Thyroid gland (tissue), 4 donors: ENCODE measurements at places on chromosomes 1 and 21. TPM values are rescaled to one million over a fixed set of nuclear protein-coding genes. Genes with fewer than 3 reads are reported as not detected.

The KIF26B gene
- 6.0 TPM for total RNA-seq

The NBPF19 gene
- total RNA-seq: 18.3 TPM

The RAB3B gene
- total RNA-seq: not detected

The KCNT2 gene
- 3.7 TPM for total RNA-seq

The C1QA gene
- 120 TPM for total RNA-seq

The PLA2G2A gene
- 212 TPM for total RNA-seq

The YBX1 gene
- 678 TPM for total RNA-seq

The TLCD4 gene
- total RNA-seq: 21.6 TPM

The DCLRE1B gene
- total RNA-seq: 3.8 TPM

The FMO3 gene
- 9.1 TPM for total RNA-seq

DNA sequence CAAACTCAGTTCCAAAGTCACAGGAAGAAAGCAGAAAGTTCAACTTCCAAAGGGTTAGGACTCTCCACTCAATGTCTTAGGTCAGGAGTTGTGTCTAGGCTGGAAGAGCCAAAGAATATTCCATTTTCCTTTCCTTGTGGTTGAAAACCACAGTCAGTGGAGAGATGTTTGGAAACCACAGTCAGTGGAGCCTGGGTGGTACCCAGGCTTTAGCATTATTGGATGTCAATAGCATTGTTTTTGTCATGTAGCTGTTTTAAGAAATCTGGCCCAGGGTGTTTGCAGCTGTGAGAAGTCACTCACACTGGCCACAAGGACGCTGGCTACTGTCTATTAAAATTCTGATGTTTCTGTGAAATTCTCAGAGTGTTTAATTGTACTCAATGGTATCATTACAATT, 11.7 kb downstream of the ATF3 start:
- H3K36me3 ChIP-seq: peaks cover 38% of the 10 kb centered on the region
- no peak overlapping the region for H3K27ac ChIP-seq
- H3K27me3 ChIP-seq: no peaks in the 10 kb centered on the region
- H3K4me1 ChIP-seq: no peaks in the 10 kb centered on the region
- no peak overlapping the region for H3K4me3 ChIP-seq

DNA sequence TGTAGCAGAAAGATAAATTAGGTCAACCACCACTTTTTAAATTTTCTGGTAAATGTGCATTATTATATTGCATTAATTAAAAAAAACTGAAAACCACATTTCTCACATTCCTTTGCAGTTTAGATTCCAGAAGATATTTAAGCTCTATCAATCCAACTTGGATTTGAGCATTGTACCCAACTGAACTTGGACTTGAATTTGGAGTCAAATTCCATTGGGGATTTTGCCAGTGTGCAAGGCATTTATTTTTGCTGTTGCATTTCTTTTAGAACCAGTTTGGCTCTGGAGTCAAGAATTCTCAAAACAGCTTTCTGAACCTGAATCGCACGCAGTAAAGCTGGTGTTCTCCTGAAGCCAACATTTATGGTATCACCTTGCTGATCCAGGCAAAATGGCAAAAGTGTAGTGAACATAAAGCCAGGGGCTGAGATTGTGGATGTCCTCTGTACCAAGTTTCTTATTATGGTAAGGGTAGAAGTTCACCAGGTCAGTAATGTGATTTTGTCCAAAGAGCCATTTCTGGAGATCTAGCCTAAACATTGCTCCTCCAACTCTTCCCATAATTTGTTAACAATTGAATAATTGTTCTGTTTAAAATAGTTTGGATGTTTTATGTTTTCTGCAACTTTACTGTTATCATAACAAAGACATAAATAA, 890.9 kb downstream of the LRRIQ3 start:
- no peaks in the 10 kb centered on the region for H3K27me3 ChIP-seq
- DNase-seq: no peak
- no peaks in the 10 kb centered on the region for H3K36me3 ChIP-seq
- H3K27ac ChIP-seq: no peak overlapping the region

DNA sequence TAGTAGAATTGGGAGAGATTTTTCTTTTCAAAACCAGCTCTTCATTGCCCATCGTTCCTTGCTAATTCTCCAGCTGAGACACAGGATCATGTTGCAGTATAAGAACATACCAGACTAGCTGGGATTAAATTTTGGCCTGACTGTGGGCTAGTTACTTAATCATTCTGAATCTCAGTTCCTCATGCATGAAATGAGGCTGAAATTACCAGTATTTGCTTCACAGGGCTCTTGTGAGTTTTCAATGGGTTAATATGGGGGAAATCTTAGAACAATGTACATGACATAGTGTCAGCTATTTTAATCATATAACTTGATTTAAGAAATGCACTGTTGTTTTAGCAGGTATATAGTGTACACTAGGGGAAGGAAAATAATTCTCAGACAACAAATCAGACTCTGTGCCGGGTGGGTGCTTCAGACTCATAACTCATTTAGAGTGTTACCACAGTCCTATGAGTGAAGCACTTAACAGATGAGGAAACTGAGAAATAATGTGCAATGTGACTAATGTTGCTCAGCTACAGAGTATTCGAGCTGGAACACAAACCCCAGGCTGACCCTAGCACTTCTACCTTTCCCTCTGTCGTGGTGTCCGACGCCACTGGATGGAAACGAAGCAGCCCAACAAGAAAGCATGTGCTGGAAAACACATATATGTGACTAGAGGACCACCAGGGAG, 137.6 kb upstream of the SGIP1 start:
- H3K36me3 ChIP-seq: no peaks in the 10 kb centered on the region
- no peaks in the 10 kb centered on the region for H3K27me3 ChIP-seq
- no peak overlapping the region for H3K4me3 ChIP-seq
- DNase-seq: no peak
- H3K4me1 ChIP-seq: peaks cover 6% of the 10 kb centered on the region

- no peak for DNase-seq
- no peaks in the 10 kb centered on the region for H3K4me1 ChIP-seq
- no peak overlapping the region for H3K4me3 ChIP-seq
- H3K36me3 ChIP-seq: no peaks in the 10 kb centered on the region
- H3K27ac ChIP-seq: no peak overlapping the region
- H3K27me3 ChIP-seq: no peaks in the 10 kb centered on the region
Measured at GRCh38 chr1:199007423-199007822, 368.6 kb downstream of the PTPRC start.

GRCh38 chr21:46455575-46456385, 2.9 kb upstream of the DIP2A start:
- H3K27ac ChIP-seq: peak overlapping the region; percentile 58
- peaks cover 15% of the 10 kb centered on the region for H3K4me1 ChIP-seq
- H3K27me3 ChIP-seq: no peaks in the 10 kb centered on the region
- no peak for DNase-seq

DNA sequence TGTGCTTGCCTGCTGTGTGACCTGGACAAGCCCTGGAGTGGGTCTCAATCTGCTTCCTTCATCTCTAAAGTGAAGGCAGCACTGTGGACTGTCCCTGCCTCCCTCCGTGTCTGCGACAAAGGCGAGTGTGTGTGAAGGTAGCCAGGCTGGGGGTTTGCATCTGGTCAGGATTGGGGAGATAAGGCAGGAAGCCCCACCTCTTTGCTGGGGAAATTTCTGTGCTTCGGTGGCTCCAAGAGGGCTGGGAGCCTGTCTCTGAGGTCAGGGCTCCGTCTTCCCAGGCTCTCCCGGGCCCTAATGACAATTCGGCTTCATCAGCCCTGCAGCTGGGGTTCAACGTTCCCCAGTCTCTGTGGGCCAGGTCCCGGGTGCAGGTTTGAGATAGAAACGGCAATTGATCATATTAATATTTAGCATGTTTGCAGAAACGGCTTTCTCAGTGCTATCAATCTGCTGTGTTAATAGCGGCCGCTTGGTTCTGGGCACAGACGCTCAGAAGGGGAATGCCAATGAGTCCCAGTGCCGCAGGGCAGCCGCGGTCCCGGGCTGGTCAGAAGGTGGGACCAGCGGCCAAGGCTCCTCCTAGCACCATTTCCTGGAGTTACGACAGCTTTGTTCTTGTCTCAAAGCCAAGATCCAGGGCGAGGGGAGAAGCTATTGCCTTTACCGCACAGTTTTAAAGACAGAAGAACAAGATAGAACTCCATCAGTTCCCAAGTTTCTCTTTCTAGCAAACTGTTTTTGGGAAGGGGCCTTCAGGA, 105.7 kb downstream of the PRDM16 start:
- H3K4me3 ChIP-seq: no peak overlapping the region
- no peaks in the 10 kb centered on the region for H3K27me3 ChIP-seq
- peaks cover 49% of the 10 kb centered on the region for H3K4me1 ChIP-seq
- peak overlapping the region; percentile 74 for H3K27ac ChIP-seq
- peak; percentile 89 for DNase-seq
- H3K36me3 ChIP-seq: no peaks in the 10 kb centered on the region

DNA sequence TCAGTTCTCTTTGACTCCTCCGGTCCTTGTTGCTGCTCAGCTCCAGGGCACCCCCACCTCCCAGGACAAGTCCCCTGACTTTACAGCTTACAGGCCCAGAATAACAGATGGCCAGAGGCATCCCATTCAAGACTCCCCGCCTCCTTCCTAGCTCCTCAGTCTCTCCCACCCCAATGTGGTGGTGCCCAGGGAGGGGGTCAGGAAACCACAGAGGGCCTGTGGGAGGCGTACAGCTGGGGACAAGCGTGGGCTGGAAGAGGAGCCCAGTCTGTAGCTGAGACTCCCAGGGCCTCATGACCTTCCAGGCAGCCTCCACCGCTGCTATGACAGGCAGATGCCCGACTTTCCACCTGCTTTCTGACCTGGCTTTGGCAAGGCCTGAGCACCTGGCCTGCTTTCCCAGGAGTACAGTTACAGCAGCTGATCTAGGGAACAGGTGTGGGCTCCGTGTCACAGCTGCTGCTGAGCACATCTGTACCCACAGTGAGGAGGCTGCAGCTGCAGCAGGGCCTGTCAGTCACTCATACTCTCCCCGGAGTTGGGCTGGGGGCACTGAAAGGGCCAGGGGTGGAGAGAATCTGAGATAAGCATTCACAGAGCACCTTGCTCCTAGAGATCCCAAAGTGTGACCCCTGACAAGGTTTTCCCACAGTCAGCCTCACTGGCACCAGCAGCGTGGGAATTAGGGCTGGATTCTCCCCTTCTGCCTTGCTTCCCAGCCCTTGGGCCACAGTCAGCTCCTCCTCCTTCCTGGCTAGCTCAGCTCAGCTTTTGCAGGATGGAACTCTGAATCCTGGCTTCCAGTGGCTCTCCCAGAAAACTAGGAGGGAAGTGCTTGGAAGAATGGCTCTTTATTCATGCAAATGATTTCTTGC, 7.1 kb upstream of the NAV1 start:
- DNase-seq: no peak
- H3K4me3 ChIP-seq: no peak overlapping the region
- peaks cover 20% of the 10 kb centered on the region for H3K4me1 ChIP-seq
- H3K27me3 ChIP-seq: no peaks in the 10 kb centered on the region
- no peaks in the 10 kb centered on the region for H3K36me3 ChIP-seq

DNA sequence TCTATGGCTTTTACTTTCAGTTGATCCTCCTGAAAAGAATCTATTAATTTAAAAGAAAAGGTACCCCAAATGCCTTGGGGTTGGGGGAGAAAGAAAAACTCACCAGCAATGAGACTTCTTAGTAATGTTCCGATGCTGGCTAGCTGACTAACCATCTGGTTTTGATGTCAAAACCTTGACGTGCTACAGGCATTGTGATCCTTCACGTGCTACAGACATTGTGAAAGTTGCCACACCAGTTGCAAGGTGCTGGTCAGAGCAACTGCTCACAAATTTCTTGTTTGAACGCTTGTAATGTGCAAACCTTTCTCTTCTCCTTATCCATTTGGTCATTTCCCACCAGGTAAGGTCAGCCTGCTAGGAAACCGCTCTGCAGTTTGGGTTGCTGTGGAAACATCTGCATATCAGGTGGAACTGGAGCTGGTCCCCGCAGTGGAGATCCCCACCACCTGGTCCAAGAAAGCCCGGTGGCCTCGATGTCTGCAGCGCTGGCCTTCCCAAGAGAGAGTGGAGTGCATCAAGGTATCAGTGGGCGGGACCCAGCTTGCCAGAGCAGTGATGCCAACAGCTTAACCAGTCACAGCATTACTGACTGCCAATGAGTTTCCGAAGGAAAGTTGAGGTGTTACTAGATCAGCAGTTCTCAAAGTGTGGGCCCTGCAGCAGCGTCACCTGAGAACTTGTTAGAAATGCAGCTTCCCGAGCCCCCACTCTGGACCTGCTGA, 16.1 kb downstream of the MAB21L3 start:
- H3K27ac ChIP-seq: no peak overlapping the region
- no peak overlapping the region for H3K4me3 ChIP-seq
- no peaks in the 10 kb centered on the region for H3K36me3 ChIP-seq

GRCh38 chr1:163227126-163227525, 24.4 kb upstream of the RGS5 start:
- no peak overlapping the region for H3K4me3 ChIP-seq
- H3K27ac ChIP-seq: no peak overlapping the region
- H3K4me1 ChIP-seq: no peaks in the 10 kb centered on the region
- H3K36me3 ChIP-seq: no peaks in the 10 kb centered on the region

DNA sequence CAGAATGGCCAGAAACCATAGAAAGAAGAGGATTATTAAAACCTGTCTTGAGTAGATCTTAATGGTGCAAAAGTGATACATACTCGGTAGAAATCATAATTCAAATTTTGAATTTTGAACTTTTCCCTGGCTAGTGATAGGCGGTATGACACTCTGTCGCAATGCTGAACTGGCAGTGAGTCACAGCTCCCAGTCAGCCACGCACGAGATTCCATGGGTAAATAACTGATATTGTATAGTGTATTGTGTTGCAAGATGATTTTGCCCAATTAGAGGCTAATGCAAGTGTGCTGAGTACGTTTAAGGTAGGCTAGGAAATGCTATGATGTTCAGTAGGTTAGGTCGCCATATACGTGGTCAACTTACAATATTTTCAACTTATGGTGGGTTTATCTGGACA, 207.0 kb downstream of the SIPA1L2 start:
- no peak for DNase-seq
- no peak overlapping the region for H3K27ac ChIP-seq
- peaks cover 28% of the 10 kb centered on the region for H3K4me1 ChIP-seq
- H3K36me3 ChIP-seq: no peaks in the 10 kb centered on the region

DNA sequence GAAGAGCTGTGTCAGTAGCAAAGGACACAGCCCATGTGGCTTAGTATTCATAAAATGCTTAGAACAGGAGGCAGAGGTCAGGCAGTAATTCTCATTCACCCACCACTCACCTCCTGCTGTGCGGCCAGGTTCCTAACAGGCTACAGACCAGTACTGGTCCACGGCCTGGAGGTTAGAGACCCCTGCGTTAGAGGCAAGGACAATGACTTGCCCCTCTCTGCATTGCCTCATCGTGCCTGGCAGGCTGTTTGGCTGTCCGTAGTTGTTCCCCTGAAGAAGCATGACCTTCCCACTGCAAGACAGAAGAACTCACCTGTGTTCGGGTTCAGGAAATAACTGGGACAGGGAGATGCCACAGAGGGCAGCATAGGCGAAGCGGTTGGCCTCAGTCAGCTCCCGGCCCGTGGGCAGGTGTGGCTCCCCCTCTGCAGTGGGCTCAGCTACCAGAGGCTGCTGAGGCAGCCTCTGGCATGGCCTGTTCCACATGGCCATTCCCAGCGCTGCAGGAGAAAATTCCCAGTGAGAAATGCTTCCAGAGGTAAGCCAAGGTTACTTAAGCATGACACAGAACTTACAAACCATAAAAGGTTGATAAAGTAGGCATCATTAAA, 19.3 kb downstream of the TMCO4 start:
- no peak for DNase-seq
- H3K4me1 ChIP-seq: no peaks in the 10 kb centered on the region
- no peak overlapping the region for H3K4me3 ChIP-seq
- H3K36me3 ChIP-seq: peaks cover 15% of the 10 kb centered on the region

- H3K27ac ChIP-seq: no peak overlapping the region
- no peaks in the 10 kb centered on the region for H3K36me3 ChIP-seq
- no peak overlapping the region for H3K4me3 ChIP-seq
- peaks cover 10% of the 10 kb centered on the region for H3K4me1 ChIP-seq
- H3K27me3 ChIP-seq: no peaks in the 10 kb centered on the region
Measured at GRCh38 chr1:182215764-182216163, 154.3 kb upstream of the ZNF648 start.
